ENCODE measurements at places on chromosomes 12 and 14. TPM values are rescaled to one million over a fixed set of nuclear protein-coding genes. Genes with fewer than 3 reads are reported as not detected.

SELPLG gene
- 4.1 TPM for polyA plus RNA-seq

CCDC175 gene
- polyA plus RNA-seq = not detected

RNFT2 gene
- polyA plus RNA-seq = 1.0 TPM

L3HYPDH gene
- 17.1 TPM for polyA plus RNA-seq

KRT6A gene
- 260 TPM for polyA plus RNA-seq

MYF6 gene
- not detected for polyA plus RNA-seq

CD163 gene
- 14.7 TPM for polyA plus RNA-seq

GZMB gene
- polyA plus RNA-seq = 2.3 TPM

SOX5 gene
- polyA plus RNA-seq = 0.85 TPM

IL31 gene
- not detected for polyA plus RNA-seq

SMIM41 gene
- 11.8 TPM for polyA plus RNA-seq

TPPP2 gene
- not detected for polyA plus RNA-seq

OTOGL gene
- 0.70 TPM for polyA plus RNA-seq

ANO2 gene
- polyA plus RNA-seq = 1.7 TPM

GPR65 gene
- polyA plus RNA-seq = 0.48 TPM

POLE gene
- 12.7 TPM for polyA plus RNA-seq
